ENCODE measurements at places on chromosomes 2 and 18.

- DNase-seq, result no peak
Observed at GRCh38 chr2:153291718-153292117, 186.8 kb downstream of the RPRM start.

DNA sequence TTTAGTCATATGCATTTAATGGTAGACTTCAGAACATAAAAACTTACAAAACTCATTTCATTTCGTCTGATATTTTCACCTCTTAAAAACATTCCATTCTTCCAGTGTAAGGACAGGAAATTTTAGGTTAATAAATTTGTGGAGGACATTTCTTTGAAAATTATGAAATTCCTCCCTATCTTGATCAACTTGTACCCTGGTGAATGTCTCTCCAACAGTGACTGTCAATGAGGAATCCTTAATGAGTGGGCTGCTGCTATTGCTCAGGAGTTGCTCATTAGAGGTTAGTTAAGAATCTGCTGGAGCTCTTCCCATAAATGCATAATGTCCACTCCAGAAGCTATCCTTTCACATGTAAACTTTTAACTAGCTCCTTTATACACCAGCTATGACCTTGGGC lies 69.1 kb downstream of the LRP1B start:
- no peak for DNase-seq

DNA sequence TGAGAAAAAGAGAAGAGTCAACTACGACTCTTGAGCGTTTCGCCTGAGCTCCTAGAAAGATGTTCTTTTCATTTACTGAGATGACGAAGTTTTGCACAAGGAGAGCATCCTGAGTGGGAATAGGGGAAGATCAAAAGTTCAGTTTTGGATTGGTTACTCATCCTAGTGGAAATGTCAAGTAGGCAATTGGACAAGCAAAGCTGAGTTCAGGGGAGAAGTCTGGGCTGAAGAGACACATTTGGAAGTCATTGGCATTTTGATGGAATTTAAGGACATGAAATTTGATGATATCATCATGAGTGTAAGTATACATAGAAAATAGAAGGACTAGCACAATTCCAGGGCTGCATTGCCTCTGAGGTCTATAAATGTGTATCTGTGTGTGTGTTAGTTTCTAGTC lies 416.6 kb downstream of the RAD51AP2 start:
- no peak for DNase-seq

GRCh38 chr18:6370886-6371635 lies 43.6 kb downstream of the L3MBTL4 start:
- DNase-seq, result no peak

- no peak for DNase-seq
Observed at GRCh38 chr18:44309185-44309584, 371.5 kb upstream of the SETBP1 start.

- no peak for DNase-seq
Observed at GRCh38 chr2:71070294-71071093, 2.0 kb downstream of the NAGK start.

DNA sequence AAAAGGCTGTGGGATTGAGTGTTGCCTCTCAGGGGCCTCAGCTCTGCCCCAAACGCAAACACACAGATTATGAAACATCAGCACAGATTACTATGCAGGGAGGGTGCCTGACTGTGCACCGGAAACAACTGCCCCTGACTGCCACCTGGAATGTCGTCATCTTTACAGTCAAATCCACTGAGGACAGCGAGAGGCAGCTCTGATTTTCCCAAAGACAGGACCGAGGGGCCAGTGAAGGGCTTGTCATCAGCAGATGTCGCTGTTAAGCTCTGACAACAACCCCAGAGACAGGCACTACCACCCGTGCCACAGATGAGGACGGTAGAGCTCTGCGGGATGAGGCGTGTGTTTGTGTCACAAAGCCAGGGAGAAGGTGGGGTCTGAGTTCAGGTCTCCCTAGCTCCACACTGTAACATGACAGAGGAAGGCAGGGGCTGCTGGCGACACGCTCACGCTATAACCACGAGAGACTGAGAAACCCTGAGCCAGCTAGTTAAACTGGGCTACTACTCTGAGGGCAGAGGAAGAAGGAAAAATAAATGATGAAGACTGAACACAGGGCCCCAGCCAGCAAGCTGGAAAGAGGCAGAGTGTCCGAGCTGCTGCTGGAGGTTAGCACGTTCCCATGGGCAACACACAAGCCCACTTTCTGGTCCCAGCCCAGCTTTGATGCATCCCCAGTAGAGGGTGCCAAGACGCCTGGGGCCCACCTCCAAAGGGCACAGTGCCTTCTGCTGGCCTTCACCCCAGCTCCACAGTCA lies 47.0 kb downstream of the PARD6G start:
- no peak for DNase-seq

DNA sequence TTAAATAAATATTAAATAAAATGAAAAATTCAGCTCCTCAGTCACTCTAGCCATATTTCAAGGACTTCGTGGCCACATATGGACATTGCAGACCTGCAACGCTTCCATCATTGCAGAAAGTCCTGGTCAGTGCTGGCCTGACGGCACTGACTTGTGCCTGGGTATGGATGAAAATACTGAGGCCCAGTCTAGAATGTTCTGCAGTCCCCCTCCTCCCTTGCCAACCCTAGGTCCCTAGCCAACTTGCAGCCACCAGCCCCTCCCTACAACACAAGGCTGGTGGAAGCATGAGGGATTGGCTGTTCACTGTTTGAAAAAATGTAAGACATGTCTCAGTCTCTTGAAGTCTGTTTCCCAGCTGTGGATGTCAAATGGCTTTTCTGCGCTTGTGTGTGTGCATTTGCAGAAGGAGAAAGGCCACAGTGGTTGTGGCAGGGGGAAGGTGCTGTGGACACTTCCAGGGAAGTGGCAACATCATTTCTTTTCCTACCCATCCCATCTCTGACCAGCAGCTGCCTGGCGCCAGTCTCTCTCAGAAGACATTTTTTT lies 9.9 kb downstream of the IGFBP5 start:
- no peak for DNase-seq

GRCh38 chr18:3037423-3037915 lies 24.5 kb upstream of the LPIN2 start:
- no peak for DNase-seq

DNA sequence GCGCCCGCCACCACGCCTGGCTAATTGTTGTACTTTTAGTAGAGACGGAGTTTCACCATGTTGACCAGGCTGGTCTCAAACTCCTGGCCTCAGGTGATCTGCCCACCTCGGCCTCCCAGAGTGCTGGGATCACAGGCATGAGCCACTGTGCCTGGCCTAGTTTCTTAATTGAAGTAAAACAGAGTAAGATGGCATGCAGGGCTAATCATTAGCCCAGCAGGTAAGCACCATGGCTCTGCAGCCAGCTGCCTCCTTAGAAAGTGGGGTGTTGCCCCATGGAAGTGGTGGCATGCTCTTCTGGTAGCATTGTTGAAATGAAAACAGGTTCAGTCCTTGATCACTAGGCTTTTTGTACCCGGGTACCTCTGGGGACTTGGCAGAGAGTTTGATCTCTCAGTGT lies 12.4 kb downstream of the ATG4B start:
- DNase-seq, result no peak

DNA sequence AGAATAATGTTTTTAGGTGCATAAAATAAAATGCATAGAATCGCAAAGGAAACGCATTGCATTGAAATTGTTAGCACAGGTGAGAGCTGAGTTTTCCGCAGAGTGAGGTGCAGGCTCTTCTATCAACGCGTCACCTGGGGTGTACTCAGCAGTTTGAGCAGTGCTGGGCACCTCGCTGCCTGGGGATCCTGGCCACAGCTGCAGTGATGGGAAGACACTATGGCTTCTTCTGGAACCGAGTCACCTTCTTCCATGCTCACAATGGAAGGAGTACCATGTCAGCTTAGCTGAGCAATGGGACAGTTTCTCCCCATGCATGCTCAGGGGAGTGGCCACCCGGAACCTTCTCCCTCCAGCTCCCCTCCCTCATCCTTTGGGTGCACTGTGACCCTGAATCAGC lies 95.4 kb upstream of the OTOS start:
- no peak for DNase-seq

GRCh38 chr18:267380-267687 lies 513 bp downstream of the THOC1 start:
- DNase-seq, result no peak

DNA sequence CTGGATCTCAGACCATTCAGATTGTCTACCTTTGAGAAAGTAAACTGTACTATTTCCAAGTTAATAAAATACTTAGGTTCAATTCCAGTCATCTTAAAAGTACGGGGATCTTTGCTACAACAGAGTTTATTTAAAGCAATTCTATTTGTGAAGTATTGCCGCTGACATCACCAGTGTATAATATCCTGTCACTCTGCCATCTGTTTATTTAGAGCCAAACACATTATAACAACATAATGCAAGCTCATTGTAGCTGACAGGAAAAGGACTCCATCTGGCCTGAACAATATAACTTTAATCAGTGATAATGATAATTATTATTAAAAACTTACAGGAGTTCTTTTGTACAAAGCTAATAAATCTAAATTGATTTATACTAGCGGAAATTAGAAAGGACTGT lies 786.8 kb downstream of the ERBB4 start:
- DNase-seq, result peak; percentile 6

GRCh38 chr18:55427951-55428350 lies 160.0 kb downstream of the TCF4 start:
- no peak for DNase-seq

DNA sequence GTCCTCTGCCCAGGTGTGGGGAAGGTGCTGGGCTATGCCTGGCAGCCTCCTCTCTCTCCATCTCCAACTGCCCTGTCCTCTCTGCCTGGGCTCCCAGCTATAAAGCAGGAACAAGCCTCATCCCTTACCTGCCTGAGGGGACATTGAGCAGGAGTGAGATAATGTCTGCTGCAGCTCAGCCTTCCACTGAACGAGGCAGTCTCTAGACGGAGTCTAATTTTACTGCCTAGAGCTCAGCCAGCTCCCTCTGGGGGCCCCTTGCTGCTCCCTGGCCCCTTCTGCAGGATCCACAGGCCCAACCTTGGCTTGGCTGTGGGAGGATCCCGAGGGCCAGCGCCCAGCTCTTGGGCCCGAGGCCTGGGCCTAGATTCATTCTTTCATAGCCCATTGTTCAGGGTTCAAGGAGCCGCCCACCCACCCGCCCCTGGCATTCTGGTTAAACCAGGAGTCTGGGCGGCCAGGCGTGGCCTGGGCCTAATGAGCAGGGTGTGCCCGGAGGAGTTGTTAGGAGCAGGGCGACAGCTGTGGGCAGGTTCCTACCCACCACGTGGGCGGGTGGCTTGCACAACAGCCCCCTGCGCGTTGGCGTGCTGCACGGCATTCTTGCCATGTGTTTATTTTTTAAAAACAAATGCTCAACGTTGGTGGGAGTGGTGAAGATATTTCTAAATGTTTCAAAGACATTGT lies 44.6 kb downstream of the FOSL2 start:
- DNase-seq, result no peak

- no peak for DNase-seq
Observed at GRCh38 chr2:133936601-133937000, 317.3 kb upstream of the MGAT5 start.

DNA sequence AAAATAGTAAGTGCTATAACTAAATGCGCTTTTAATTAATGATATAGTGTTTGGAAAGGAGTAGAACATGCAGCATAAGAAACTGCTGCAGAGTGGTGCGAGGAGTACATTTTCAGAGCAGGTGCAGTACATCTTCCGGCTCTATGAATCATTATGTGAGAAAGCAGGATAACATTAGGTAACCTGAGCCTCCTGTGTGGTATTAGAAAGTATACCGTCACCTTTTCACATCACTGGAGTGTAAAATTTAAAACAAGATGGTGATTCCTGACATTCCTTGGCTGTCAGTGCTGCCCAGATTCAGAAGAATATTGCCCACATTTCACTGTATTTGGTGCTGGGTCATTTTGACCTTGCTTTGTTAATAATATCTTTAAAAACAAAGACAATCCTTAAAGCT lies 7.8 kb upstream of the DYNC2LI1 start:
- DNase-seq, result no peak

GRCh38 chr2:42032224-42032620 lies 15.6 kb upstream of the PKDCC start:
- no peak for DNase-seq

GRCh38 chr2:233076749-233077148 lies 16.6 kb downstream of the INPP5D start:
- DNase-seq, result no peak

GRCh38 chr2:98870516-98871158 lies 65.4 kb downstream of the CRACDL start:
- no peak for DNase-seq

GRCh38 chr2:177147834-177148445 lies 64.7 kb upstream of the HNRNPA3 start:
- DNase-seq, result no peak

DNA sequence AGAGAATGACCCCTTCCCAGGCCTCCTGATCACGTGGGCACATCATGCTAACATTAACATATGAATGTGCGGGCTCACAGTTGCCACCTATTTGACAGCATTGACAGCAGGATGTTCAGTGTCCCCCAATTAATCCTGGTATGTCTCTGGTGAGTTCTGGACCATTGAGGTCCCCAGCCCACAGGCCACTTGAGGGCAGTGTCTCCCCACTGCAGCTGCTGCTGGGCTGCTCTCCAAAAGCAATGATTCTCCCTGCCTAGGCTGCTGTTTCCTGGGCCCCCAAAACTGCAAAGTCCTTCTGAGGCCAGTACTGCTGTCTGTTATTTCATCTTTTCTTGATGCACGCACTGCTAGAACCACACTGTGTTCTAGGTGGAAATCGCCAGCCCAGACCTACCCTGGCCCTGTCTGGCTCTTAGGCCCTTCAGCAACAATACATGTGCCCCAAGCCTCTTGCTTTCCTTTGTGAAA lies 52.7 kb upstream of the MAPK4 start:
- DNase-seq, result no peak

GRCh38 chr18:62844850-62845643 lies 129.7 kb downstream of the PHLPP1 start:
- no peak for DNase-seq

- no peak for DNase-seq
Observed at GRCh38 chr18:74342416-74343043, 26.9 kb downstream of the C18orf63 start.

GRCh38 chr18:12569791-12570190 lies 88.1 kb downstream of the SPIRE1 start:
- DNase-seq, result no peak

DNA sequence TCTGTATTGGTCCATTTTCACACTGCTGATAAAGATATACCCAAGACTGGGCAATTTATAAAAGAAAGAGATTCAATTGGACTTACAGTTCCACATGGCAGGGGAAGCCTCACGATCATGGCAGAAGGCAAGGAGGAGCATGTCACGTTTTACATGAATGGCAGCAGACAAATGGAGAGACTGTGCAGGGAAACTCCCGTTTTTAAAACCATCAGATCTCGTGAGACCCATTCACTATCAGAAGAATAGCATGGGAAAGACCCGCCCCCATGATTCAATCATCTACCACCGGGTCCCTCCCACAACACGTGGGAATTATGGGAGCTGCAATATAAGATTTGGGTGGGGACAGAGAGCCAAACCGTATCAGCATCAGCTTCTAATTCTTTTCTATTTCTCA lies 217.0 kb downstream of the ANAPC1 start:
- no peak for DNase-seq

GRCh38 chr2:133959066-133959465 lies 294.8 kb upstream of the MGAT5 start:
- no peak for DNase-seq

- DNase-seq, result no peak
Observed at GRCh38 chr2:128799730-128800129, 481.1 kb upstream of the HS6ST1 start.
